ENCODE measurements at places on chromosomes 6 and 20.
A peak's percentile ranks its signal among the peaks of the same experiment; 100 is the strongest.

DNA sequence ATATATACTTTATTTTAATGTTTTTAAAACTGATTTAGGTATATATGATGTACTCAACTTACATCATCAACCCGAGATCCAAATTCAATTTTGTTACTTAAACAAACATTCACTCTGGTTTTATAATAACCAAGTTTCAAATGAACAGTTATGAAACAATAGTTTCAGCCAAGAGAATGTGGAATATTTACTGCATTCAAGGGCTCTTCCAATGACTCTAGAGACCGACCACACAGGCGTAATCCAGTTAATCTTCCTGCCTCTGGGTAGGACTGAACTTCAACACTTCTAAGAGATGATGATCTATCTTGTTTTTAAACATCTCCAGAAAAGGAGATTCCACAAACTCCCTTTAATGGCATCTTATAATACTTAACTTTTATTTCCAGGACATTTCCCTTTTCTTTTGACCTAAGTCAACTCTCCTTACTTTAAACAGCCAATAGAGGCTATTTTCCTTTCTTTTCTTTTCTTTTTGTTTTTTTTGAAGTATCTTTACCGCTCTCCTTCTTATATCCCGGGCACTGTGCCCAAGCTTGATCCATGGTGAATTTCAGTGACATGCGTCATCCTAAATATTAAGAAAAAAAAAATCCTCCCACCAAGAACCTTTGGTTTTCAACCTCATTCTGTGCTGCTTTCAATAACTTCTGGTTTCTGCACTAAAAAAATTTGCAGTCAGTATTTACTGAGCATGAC, 110.1 kb downstream of the KIF13A start:
- DNase-seq = no peak

- no peak for DNase-seq
These were observed 50.9 kb downstream of the DTD1 start for GRCh38 chr20:18638768-18639167.

DNA sequence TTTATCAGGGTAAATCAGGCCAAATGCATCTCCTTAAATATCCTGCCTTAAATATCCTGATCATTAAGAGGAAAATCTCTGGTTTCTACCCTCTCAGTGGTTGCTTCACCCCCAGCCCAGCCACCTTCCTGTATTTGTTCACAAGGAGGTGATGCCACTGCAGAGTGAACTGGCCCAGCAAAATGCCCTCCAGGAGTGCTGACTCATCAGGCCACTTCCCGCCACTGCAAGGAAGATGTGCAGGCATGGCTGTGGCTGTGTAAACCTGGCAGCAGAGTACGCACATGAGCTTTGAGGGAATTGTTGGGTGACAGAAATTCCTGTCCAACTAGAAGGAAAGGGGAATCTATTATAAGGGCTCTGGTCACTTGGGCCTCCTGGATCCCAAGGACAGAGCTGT, 13.8 kb downstream of the NQO2 start:
- DNase-seq = no peak

GRCh38 chr6:14983599-14984518, 262.0 kb upstream of the JARID2 start:
- DNase-seq = no peak

DNA sequence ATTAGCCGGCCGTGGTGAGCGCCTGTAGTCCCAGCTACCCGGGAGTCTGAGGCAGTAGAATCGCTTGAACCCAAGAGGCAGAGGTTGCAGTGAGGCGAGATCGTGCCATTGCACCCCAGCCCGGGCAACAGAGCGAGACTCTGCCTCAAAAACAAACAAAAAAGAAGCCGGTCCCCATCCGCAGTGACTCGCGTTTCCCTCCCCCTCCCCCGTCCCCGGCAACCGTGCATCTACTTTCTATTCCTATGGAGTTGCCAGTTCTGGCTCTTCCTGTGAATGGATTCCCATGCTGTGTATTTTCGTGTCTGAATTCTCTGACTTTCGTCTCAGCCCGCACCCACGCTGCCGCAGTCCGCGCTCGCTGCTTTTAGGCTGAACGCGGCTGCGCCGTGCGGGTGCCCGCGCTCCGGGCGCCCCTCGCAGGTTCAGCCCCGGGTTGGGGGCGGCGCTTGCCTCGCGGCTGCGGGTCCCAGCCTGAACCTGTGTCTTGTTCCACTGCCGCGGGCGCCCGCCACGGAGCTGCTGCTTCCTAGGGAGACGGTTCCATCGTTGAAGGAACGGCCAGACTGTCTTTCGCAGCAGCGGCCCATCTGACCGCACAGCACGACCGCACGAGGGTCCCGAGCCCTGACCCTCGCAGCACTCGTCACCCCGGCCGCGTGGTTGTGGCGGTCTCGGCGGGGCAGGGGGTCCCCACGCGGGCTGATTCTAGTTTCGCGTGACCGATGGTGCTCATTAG, 1.1 kb upstream of the MRGBP start:
- DNase-seq = peak; percentile 66

DNA sequence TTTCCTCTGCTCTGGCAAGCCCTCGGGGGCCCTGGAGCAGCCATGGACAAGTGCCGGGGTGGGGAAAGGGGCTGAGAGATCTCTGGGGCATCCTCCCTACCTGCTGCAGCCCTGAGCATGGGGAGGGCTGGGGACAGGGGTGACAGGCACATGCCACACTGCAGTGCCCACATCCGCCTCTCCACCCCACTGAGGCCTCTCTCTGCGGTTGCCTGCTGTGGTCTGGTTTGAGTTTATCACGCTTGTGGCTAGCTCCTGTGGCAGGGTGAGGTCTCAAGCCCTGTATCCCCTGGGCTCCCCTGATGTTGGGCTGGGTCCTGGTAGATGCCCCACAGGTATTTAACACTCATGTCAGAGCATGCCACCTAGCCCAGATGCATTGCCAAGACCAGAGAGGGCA, 52.9 kb upstream of the MLN start:
- no peak for DNase-seq

DNA sequence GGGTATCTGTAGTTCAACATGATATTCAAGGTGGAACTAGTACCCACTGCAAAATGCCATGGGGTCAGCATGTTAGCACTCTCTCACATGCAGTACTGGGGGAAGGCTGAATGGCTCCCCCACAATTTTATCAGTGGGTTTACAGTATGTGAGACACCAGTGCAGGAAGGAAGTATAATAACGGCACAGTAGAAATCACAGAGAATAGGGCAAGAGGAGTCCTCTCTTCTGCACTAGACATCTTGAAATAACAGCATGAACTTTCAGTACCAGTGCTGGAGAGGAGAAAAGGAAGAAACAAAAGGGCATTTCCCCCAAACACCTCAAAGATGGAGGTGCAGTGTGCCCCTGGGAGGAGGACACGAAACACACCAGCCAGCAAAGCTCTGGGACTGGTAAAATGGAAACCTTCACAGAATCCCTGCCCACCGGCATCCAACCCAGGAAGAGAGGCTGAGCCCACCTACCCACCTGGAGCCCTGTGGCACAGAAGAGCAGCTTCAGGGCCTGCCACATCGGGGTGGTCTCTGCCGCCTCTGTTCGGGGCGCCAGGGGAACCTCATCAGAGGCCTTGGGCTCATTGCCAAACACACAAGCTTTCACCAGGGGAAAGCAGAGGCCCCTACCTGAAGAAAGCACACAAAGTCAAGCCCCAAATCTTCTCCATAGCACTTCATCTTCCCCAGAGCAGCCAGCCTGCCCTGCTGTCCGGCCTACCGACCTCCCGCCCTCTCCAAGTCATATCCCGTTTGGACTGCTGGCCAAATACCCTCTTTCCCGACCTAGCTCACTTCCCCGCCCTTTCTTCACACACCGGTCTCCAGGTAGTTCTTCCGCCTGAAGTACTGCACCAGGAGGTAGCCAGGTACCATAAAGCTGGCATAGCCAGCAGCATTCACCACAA, 1.2 kb downstream of the SLC35B2 start:
- no peak for DNase-seq

- DNase-seq = no peak
These were observed 195.1 kb upstream of the CITED2 start for GRCh38 chr6:139569566-139569965.

DNA sequence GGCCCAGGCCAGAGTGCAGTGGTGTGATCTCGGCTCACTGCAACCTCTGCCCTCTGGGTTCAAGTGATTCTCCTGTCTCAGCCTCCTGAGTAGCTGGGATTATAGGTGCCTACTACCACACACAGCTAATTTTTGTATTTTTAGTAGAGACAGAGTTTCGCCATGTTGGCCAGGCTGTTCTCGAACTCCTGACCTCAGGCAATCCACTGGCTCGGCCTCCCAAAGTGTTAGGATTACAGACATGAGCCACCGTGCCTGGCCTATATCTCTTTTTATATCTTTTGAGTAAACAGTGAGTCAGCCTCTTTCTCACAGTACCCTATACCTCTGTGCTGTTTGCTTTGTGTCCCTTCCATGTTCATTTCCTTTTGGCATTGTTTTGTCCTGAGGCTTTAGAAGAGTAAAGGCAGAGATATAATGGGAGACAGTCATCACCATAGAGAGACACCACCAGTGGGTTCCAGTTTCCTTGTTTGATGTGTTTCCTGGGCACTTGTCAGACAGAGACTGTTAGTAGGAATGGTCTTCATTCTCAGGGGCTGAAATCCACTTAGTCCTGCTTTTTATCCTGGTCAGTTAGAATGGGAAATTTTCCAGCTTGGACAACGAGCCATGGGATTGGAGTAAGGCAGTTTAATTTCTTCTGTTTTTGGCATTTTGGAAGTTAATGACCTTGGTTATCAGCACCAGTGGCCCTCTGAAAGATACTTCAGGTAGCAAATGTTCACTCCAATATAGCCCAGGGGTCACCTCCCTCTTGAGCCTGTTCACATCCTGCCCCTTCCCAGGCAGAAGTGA, 32.2 kb upstream of the ASXL1 start:
- DNase-seq = no peak

GRCh38 chr20:37160683-37161082, 18.4 kb upstream of the RPN2 start:
- no peak for DNase-seq

GRCh38 chr6:112109262-112109661, 21.9 kb downstream of the FAM229B start:
- DNase-seq = peak; percentile 84

GRCh38 chr20:50381771-50382593, 128.2 kb upstream of the PTPN1 start:
- no peak for DNase-seq

- DNase-seq = no peak
These were observed 52.5 kb downstream of the MRAP2 start for GRCh38 chr6:84086056-84086455.

DNA sequence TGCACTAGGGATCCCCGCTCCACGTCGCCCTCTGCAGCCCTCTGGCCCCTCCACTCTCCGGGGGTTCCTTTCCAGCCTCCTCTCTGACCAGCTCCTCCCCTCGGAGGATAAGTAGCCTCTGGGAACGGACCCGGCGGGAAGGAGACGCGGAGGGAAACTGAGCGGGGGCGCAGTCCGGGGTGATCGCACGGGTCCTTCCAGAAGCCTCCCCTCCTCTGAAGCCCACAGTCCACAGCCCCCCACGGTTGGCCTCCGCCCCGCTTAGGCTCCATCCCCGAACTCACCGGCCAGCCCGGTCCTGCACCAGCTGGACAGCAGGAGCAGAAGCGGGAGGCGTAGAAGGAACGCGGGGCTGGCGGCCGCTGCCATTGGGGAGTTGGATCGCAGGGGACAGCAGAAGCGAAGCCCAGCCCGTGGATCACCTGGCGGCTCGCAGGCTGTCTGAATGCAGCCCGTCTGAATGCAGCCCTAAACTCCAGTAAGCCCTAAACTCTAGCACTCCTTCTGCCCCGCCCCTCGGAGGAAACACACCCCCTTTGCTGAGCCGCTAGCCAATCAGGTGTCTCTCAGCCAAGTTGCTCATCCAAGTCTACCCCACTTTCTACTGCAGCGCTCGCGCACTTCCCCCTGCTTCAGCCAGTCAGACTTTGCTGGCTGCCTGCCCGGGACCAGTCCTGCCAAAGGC, at the start of gene RAET1G:
RAET1G (minus strand) TSS at position 480 of the 685 bp plus-strand sequence; CDS start at position 369, 111 bp downstream.
- DNase-seq = peak; percentile 93

GRCh38 chr20:23415959-23416583, 5.2 kb downstream of the NAPB start:
- DNase-seq = no peak

GRCh38 chr6:157741948-157742556, 81.0 kb upstream of the SNX9 start:
- no peak for DNase-seq

- no peak for DNase-seq
These were observed 222.0 kb downstream of the ATXN1 start for GRCh38 chr6:16539086-16539931.

DNA sequence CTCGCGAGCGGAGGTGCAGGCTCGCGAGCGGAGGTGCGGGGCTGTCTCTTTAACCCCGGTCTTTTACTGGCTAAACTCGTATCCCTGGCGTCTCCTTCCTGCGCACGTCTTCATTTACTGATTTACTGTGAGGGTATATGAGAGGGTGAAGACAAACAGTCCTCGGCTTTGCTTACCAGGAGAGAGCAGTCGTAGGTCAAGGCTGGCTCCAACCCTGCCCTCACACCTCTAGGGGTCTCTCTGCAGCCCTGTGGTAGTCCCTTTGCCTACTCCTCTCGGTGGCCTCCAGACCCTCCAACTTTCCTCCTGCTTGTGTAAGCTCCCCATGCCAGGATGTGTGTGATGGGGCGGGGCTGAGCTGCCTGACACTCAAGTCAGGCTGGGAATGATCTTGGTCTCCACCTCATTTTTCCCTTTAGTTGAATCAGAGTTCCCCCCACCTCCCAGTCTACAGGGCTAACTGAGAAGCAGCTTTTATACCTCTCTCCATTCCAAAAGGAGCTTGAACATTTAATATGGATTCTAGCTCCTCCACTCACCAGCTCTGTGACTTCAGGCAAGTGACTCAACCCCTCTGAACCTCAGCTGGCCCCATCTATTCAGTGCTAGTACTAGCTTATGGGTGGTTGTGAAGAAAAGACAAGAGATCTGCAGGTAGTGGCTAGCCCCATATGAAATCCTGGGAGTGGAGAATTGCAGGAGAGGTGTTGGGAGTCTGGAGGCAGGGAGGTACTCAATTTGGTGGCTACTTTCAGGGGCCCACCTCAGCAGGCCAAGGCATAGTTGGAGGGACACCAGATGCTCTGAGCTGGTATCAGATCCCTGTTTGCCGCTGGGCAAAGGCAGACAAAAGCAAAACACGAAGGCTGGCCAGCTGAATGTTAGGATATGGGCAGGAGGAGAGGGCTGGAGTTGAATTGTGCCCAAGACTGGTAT, 902 bp downstream of the SLC29A1 start:
- DNase-seq = peak; percentile 63

- DNase-seq = no peak
These were observed 46.4 kb downstream of the IMPG1 start for GRCh38 chr6:76026101-76026500.

DNA sequence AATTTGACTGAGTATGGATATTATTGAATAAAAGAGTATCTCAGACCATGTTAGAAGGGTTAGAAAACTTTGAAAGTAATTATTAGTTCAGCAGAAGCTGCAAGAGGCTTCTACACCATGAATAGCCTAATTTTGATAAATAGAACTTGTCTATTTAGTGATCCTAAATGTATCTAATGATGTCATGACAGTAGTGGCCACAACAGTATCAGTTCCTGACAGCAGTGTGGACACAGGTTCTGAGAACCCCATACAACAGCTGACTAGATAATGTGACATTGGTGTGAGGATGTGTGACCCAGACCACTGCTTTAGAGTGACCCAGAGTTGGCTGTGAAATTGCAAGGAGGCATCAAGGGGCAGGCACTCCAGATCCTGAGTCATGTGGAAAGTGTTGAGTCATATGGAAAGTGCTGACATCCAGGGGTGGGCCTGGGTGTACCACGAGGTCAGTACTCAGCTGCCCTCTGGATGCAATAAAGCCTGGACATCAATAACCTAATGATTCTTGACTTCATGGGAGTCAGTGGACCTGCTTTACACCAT, 754.7 kb downstream of the DHX35 start:
- DNase-seq = no peak
